Liver (tissue), 10 donors: ENCODE measurements at places on chromosomes 7 and 10.
A peak's percentile ranks its signal among the peaks of the same experiment; 100 is the strongest.

- H3K27me3 ChIP-seq: no peaks in the 10 kb centered on the region
- no peaks in the 10 kb centered on the region for H3K36me3 ChIP-seq
- H3K4me1 ChIP-seq: no peaks in the 10 kb centered on the region
- DNase-seq: peak; percentile 67
- peak within 1 kb of the TSS; percentile 85 for H3K4me3 ChIP-seq
Measured at GRCh38 chr7:16421333-16422102, at the start of gene CRPPA. TSS of gene CRPPA (minus strand) at chr7:16421538. CDS start at chr7:16421322, 216 bp downstream.

GRCh38 chr10:86100581-86101061 lies 266.0 kb downstream of the GRID1 start:
- H3K27me3 ChIP-seq: no peaks in the 10 kb centered on the region
- no peaks in the 10 kb centered on the region for H3K36me3 ChIP-seq
- H3K4me1 ChIP-seq: no peaks in the 10 kb centered on the region
- H3K27ac ChIP-seq: no peak overlapping the region
- no peak for DNase-seq

DNA sequence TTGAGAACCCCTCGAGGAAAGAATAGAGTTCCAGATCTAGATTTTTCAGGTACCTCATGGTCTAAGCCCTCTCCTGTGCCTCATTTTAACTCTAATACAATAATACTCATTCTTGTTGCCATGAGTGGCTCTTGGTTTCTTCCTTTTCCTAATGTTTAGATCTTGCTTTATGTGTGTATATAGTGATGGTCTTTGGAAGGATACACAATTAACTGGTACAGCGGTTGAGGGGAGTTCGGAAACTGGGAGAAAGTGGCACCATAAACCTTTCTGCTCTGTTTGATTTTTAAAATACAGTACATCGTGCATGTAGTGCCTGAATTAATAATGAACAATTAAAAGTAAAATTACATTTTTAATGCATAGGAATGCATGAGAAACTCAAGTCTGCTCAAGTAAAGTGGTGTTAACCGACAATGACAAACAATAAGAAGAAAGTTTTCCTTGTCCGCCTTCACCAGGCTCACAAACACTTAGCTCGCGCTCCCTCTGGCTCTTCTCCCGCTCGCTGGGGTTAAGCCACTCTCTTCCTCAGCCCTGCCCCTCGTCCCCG lies 386 bp upstream of the EIF4EBP2 start:
- no peaks in the 10 kb centered on the region for H3K36me3 ChIP-seq
- peak overlapping the region; percentile 88 for H3K27ac ChIP-seq
- no peaks in the 10 kb centered on the region for H3K27me3 ChIP-seq
- peak overlapping the region; percentile 26 for H3K4me3 ChIP-seq
- no peak for DNase-seq
- H3K4me1 ChIP-seq: peaks cover 21% of the 10 kb centered on the region

DNA sequence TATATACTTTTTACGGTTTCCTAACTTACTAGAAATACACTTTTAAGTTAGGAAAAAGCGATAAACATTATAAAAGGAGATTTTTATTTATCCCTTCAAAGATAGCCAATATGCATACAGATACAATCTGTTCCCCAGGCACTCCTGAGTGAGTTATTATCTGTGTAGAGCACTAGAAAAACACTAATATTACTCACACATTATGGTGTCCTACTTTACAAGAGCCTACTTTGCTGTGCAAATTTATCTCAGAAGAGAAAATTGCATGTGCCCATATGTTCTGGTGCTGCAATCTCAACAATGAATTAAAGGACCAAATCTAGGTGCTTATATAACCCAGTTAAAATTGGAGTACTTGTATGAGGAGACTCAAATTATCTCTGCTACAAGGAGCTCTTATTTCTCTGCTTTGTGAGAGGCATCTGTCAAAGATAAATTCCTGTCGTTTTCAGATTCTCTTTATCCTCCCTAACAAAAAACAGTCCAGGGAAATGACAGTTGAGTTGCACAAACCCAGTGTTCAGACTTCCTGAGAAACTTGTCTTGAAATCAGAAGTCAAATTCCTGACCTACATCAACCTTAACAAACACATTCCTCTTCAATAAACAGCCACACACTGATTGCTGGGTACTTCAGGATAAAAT lies 28.9 kb downstream of the CPA1 start:
- no peaks in the 10 kb centered on the region for H3K27me3 ChIP-seq
- H3K27ac ChIP-seq: no peak overlapping the region
- H3K4me1 ChIP-seq: no peaks in the 10 kb centered on the region
- H3K4me3 ChIP-seq: no peak overlapping the region
- DNase-seq: no peak

GRCh38 chr10:91210014-91210413 lies 10.4 kb upstream of the PCGF5 start:
- H3K4me1 ChIP-seq: no peaks in the 10 kb centered on the region
- no peak overlapping the region for H3K27ac ChIP-seq

GRCh38 chr7:36449685-36450084 lies 60.0 kb downstream of the ANLN start:
- H3K27me3 ChIP-seq: no peaks in the 10 kb centered on the region
- DNase-seq: no peak
- no peak overlapping the region for H3K27ac ChIP-seq
- no peaks in the 10 kb centered on the region for H3K36me3 ChIP-seq
- H3K4me1 ChIP-seq: no peaks in the 10 kb centered on the region

- H3K27ac ChIP-seq: no peak overlapping the region
- no peak overlapping the region for H3K4me3 ChIP-seq
- no peaks in the 10 kb centered on the region for H3K27me3 ChIP-seq
Measured at GRCh38 chr10:93166134-93166533, 92.4 kb downstream of the CYP26A1 start.

- H3K36me3 ChIP-seq: no peaks in the 10 kb centered on the region
- no peaks in the 10 kb centered on the region for H3K27me3 ChIP-seq
- no peaks in the 10 kb centered on the region for H3K4me1 ChIP-seq
- no peak for DNase-seq
- no peak overlapping the region for H3K27ac ChIP-seq
Measured at GRCh38 chr10:42888504-42889095, 106.0 kb downstream of the BMS1 start.

DNA sequence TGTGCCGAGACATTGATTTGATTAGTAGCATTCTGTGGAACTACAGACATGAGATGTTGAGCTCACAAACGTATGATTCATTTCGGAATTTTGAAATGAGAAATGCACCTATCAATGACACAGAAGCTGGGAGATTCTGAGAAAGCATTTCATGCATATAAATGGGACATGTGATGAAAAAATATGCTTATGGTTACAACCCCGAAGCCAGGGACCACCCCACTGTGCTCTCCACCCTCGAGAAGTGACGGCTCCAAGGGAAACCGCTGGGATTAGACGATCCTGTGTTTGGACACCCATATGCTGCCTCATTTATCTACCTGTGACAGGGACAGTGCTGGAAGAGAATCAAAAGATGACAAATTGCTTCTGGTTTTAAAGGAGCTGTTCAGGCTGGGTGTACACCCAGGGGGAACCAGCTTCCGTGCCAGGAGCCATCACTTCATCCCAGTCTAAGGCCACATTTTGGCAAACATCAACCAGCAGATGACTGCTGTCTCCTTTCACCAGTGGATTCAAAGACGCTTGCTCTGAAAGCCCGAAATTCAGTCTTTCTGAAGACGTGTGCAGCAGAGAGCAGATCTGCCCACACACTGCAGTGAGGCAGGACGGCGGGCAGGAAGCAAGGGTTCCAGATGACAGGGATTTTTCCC lies 109.9 kb downstream of the ATXN7L1 start:
- DNase-seq: no peak
- no peaks in the 10 kb centered on the region for H3K27me3 ChIP-seq
- H3K4me3 ChIP-seq: no peak overlapping the region
- H3K27ac ChIP-seq: no peak overlapping the region
- no peaks in the 10 kb centered on the region for H3K36me3 ChIP-seq

- no peak overlapping the region for H3K27ac ChIP-seq
- H3K27me3 ChIP-seq: no peaks in the 10 kb centered on the region
- H3K4me3 ChIP-seq: no peak overlapping the region
- no peaks in the 10 kb centered on the region for H3K36me3 ChIP-seq
- DNase-seq: no peak
- H3K4me1 ChIP-seq: peaks cover 12% of the 10 kb centered on the region
Measured at GRCh38 chr7:8161364-8161828, 100.6 kb downstream of the ICA1 start.
